ENCODE measurements at places on chromosomes 7 and 10.

GRCh38 chr10:27861781-27862180, 116.2 kb upstream of the MKX start:
- no peak for DNase-seq

GRCh38 chr7:5284304-5285281, 1.9 kb downstream of the SLC29A4 start:
- peak; percentile 62 for DNase-seq

- no peak for DNase-seq
Observed at GRCh38 chr7:137757146-137757925, 89.4 kb downstream of the DGKI start.

GRCh38 chr7:12927635-12928434, 240.4 kb downstream of the ARL4A start:
- DNase-seq, result no peak

DNA sequence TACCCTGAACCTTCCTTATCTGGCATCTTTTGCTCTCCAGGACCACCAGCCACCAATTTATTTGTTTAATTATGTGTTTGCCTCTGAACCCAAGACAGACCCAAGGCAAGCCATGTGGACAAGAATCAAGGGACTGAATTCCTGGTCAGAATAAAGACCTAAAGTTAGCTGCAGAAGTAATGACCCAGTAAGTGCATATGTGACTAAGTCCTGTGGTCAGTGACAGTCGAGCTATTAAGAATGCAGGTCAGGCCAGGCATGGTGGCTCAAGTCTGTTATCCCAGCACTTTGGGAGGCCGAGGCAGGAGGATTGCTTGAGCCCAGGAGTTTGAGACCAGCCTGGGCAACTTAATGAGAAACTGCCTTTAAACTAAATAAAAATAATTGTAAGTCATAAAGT, 139.4 kb downstream of the CCDC71L start:
- no peak for DNase-seq

DNA sequence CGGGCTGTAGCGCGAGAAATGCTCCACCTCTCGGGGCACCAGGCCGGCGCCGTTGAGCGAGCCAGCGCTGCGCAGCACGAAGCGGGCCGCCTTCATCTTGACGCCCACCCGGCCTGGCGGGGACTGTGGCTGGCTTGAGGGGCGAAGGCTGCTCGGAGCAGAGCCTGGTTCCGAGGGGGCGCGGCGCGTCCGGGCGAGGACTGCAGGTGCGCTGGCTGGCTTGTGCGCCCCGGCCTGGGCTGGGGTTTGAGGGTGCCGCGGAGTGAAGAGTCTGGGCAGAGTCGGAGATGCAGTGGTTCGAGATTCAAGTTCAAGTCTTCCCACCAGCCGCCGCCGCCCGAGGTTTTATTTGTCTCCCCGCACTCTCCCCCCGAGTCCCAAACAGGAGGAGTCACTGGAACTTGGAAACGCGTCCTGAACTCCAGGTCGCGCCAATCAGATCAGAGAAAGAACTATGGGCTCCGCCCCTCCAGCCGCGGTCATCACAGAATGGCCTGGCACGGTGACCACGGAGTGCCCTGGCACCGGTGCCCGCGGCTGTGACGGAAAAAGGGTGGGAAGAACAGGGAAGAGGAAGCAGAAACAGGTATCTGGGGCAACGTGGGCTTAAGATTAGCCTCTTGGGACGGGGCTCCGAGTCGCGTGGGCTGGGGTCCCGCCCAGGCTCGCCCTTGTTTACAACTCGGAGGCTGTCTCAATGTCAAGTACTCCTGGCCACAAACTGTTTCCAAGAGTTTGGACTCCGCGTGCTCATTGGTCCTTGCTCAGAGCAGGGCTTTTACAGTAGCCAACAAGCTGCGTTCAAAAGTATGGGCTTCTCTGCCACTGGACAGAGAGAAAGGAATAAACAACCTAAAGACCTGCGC, at the start of gene PDK4:
TSS of gene PDK4 (minus strand) at position 319 of the 866 bp plus-strand sequence. CDS start at position 96, 223 bp downstream.
- DNase-seq, result no peak

- peak; percentile 90 for DNase-seq
Observed at GRCh38 chr10:6275022-6275997, 72.6 kb downstream of the PFKFB3 start.

GRCh38 chr10:51985336-51985735, 285.9 kb upstream of the CSTF2T start:
- DNase-seq, result no peak

DNA sequence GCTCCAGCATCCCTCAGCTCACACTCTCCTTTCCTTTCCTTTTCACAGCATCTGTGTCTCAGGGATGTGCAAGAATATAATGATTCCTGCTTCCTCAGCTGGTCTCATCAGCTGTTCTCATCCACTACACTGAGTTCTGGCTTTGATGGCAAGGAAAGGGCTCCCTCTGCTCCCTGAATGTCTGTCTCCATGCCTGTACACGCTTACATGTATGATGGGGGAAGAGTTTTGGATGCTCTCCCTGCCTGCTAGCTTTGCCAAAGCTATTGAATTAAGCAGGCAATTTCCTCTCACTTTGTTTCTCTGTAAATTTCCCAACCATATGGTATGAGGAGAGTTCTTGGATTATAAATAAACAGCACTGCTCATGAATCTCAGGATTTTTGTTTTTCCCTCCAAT, 254.5 kb downstream of the SORCS3 start:
- DNase-seq, result no peak
